ENCODE measurements at places on chromosomes 7 and 10.
A peak's percentile ranks its signal among the peaks of the same experiment; 100 is the strongest.

GRCh38 chr7:73451780-73452398 lies 18.3 kb downstream of the FZD9 start:
- no peaks in the 10 kb centered on the region for H3K27me3 ChIP-seq
- no peak for DNase-seq
- H3K36me3 ChIP-seq, result peaks cover 87% of the 10 kb centered on the region
- no peaks in the 10 kb centered on the region for H3K4me1 ChIP-seq
- H3K4me3 ChIP-seq, result no peak overlapping the region

DNA sequence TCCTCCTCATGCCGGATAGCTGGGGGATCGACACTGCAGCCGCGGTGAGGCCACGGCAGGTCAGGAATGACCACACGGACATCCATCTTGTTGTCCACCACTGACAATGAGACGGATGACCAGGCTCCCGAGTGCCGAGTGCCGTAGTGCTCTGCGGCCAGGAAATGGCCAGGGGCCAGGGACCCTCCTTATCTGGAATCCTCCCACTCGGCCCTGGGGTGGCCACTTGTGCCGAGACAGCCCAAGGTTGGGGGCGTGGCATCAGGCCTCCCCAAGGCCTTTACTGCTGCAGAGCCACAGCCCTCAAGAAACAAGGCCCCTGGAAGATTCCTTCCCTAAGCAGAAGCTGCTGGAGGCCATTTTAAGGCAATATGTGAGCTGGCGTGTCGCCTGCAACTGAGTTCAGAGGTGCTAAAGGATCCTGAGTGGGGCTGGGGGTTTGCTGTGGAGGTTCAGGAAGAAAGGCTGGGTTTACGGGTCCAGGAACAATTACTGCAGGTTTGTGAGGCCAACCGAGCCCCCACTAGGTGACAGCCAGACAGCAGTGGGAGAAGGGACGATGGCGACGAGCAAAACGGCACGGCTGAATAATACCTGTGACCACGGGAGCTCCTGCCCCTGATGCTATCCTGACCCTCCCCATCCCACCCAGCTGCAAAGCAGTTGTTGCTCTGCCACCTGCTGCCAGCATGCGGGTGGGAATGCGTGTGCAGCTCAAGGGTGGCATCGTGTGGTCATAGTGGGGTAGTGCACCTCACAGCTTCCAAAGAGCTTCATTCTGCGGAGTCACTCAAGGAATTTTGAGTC lies 31.6 kb upstream of the LEP start:
- H3K27ac ChIP-seq, result no peak overlapping the region
- H3K27me3 ChIP-seq, result peaks cover 23% of the 10 kb centered on the region
- H3K4me3 ChIP-seq, result no peak overlapping the region
- no peaks in the 10 kb centered on the region for H3K36me3 ChIP-seq
- H3K4me1 ChIP-seq, result no peaks in the 10 kb centered on the region

- no peaks in the 10 kb centered on the region for H3K36me3 ChIP-seq
- H3K4me1 ChIP-seq, result no peaks in the 10 kb centered on the region
- H3K27me3 ChIP-seq, result no peaks in the 10 kb centered on the region
- no peak overlapping the region for H3K4me3 ChIP-seq
- H3K27ac ChIP-seq, result no peak overlapping the region
These were observed 258.6 kb upstream of the NFE2L3 start for GRCh38 chr7:25893436-25893835.

DNA sequence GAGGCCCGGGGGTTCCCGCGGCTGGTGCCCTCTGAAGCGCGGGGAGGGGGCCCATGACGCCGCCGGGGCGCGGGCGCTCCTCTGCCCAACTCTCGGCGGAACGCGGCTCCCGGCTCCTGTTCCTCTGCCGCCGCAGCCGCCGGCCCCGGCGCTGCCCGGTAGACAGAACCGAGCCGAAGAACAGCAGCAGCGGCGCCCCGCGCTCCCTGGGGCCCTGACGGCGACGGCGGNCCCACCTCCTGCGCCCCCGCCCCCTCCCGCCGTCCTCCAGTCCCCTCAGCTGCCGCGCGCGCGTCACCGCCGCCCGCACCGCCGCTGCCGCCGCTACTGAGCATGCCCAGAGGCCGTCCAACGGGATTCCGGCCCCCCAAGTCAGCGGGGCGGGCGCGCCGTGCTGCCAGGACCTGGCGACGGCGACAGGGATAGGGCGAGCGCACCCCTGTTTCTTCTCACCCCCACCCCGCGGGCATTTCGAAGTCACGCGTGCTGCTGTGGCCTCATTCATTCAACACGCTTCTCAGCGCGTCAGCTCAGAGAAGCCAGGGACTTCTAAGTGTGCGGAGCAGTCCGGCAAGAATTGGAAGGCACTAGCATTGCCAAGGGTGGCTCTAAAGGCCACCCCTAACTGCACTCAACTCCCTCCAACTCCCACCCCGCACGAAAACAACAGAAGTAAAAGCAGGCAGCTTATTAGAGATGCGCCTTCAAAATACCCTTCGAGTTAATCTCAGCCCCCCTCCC lies at the start of gene IPMK:
IPMK (minus strand) TSS at position 182 of the 741 bp plus-strand sequence. CDS start 283 bp downstream, outside the sequence.
- H3K27me3 ChIP-seq, result no peaks in the 10 kb centered on the region
- peaks cover 4% of the 10 kb centered on the region for H3K4me1 ChIP-seq
- H3K27ac ChIP-seq, result peak within 1 kb of the TSS; percentile 21

- H3K27ac ChIP-seq, result no peak overlapping the region
- H3K4me1 ChIP-seq, result peaks cover 23% of the 10 kb centered on the region
- no peaks in the 10 kb centered on the region for H3K36me3 ChIP-seq
These were observed 1.8 kb upstream of the PFKFB3 start for GRCh38 chr10:6200734-6201515.

- H3K27me3 ChIP-seq, result peaks cover 24% of the 10 kb centered on the region
- no peaks in the 10 kb centered on the region for H3K36me3 ChIP-seq
- H3K4me1 ChIP-seq, result no peaks in the 10 kb centered on the region
- no peak overlapping the region for H3K27ac ChIP-seq
- no peak overlapping the region for H3K4me3 ChIP-seq
These were observed 355.3 kb upstream of the NPVF start for GRCh38 chr7:25583621-25584020.

- peak overlapping the region; percentile 80 for H3K27ac ChIP-seq
- H3K36me3 ChIP-seq, result peaks cover 21% of the 10 kb centered on the region
- H3K4me3 ChIP-seq, result no peak overlapping the region
- no peaks in the 10 kb centered on the region for H3K27me3 ChIP-seq
These were observed 7.7 kb downstream of the PON2 start for GRCh38 chr7:95427166-95427565.

DNA sequence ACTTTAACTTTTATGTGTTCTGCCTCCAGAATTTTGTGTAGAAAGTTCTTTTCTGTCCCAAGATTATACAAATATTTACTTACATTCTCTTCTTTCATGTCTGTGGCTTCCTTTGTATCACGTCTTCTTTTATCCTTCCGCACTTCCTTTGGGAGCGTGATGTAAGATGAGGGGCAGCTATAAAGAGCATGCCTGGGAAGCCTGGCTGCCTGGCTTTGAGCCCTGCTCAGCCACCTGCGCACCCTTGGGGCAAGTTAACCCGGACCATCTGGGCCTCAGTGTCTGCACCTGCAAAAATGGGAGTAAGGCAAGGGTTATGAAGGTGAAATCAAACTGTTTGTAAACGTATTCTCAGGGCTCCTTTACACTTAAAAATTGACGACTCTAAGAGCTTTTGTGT lies 25.2 kb downstream of the PALD1 start:
- no peak overlapping the region for H3K27ac ChIP-seq
- no peak overlapping the region for H3K4me3 ChIP-seq
- H3K27me3 ChIP-seq, result no peaks in the 10 kb centered on the region
- no peak for DNase-seq
- no peaks in the 10 kb centered on the region for H3K36me3 ChIP-seq
- no peaks in the 10 kb centered on the region for H3K4me1 ChIP-seq

DNA sequence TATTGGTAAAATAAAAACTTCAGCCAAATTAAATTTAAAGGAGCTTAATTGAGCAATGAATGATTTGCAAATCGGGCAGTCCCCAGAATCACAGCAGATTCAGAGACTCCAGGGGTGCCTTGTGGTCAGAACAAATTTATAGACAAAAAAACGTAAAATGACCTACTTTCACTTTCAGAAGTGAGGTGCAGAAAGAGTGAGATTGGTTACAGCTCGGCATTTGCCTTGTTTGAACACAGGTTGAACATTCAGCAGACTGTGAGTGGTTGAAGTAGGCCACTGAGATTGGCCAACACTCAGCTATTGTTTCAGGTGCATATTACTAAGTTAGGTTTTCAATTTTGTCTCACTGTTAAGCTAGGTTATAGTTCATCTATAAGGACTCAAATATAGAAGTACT lies 153.4 kb downstream of the BICC1 start:
- no peak for DNase-seq
- no peaks in the 10 kb centered on the region for H3K4me1 ChIP-seq
- no peak overlapping the region for H3K4me3 ChIP-seq
- no peaks in the 10 kb centered on the region for H3K36me3 ChIP-seq

DNA sequence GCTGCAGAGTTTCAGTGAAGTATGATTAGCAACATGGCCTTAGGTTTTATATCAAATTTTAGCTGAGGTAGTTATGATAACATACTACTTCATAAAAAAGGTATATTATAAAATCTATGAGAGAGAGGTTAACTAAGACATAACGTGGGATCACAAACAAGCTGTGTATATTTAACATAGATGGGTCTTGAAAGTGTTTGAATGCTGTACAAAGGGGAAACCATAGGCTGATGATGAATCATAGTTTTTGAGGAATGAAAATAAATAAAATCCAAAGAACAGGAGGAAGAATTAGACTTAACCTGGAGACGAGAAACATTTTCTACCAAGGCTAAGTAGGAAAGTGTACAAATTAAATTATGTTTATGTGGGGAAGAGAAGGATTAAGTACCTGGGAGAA lies 119.0 kb downstream of the GNAI1 start:
- no peaks in the 10 kb centered on the region for H3K4me1 ChIP-seq
- no peak for DNase-seq
- no peak overlapping the region for H3K4me3 ChIP-seq
- no peaks in the 10 kb centered on the region for H3K27me3 ChIP-seq

- H3K27ac ChIP-seq, result no peak overlapping the region
- peaks cover 4% of the 10 kb centered on the region for H3K27me3 ChIP-seq
- H3K36me3 ChIP-seq, result no peaks in the 10 kb centered on the region
- H3K4me3 ChIP-seq, result no peak overlapping the region
- peak; percentile 92 for DNase-seq
These were observed 7.2 kb upstream of the ADAM22 start for GRCh38 chr7:87926581-87927461.

DNA sequence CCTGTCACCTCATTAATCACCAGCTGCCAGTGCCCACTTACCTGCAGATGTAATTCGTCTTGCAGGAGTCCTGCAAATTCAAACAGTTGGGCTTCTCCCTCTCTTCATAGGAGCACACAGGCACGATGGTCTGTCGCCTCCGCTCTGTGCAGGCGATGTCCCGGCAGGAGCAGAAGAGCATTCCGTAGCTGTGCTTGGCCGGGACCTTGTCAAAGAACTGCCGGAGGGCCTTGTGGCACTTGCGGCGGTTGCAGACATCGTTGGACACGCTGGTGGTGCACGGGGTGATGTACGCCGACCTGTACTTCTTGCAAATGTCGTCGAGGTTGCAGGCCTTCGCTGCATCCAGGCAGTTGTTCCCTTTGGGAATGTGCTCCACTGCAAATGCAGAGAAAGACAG lies 147.8 kb downstream of the GFRA1 start:
- H3K27me3 ChIP-seq, result no peaks in the 10 kb centered on the region
- no peaks in the 10 kb centered on the region for H3K36me3 ChIP-seq
- H3K4me1 ChIP-seq, result no peaks in the 10 kb centered on the region
- no peak overlapping the region for H3K27ac ChIP-seq

DNA sequence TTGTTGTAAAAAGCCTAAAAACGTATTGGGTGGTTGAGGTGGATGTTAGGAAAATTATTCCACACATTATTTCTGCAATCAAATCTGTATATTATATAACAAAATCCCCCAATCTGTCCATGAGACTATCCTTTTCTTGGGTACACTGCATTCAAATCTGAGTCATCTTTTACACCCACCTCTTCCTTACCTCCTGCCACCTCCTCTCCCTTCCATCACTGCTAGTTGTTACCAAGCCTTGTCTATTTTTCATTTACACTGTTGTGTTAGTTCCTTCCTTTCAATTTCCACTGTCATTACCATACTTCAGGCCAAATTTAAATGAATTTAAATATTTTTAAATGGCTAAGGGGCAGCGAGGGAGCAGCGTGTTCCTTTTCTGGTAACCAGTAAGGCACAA lies 83.3 kb downstream of the ITGA8 start:
- no peaks in the 10 kb centered on the region for H3K36me3 ChIP-seq
- peaks cover 63% of the 10 kb centered on the region for H3K27me3 ChIP-seq
- DNase-seq, result no peak
- H3K4me3 ChIP-seq, result no peak overlapping the region

- no peak overlapping the region for H3K27ac ChIP-seq
- H3K27me3 ChIP-seq, result peaks cover 2% of the 10 kb centered on the region
- H3K4me3 ChIP-seq, result no peak overlapping the region
- no peaks in the 10 kb centered on the region for H3K36me3 ChIP-seq
- H3K4me1 ChIP-seq, result no peaks in the 10 kb centered on the region
- no peak for DNase-seq
These were observed 29.3 kb downstream of the ADRA2A start for GRCh38 chr10:111106081-111106480.

DNA sequence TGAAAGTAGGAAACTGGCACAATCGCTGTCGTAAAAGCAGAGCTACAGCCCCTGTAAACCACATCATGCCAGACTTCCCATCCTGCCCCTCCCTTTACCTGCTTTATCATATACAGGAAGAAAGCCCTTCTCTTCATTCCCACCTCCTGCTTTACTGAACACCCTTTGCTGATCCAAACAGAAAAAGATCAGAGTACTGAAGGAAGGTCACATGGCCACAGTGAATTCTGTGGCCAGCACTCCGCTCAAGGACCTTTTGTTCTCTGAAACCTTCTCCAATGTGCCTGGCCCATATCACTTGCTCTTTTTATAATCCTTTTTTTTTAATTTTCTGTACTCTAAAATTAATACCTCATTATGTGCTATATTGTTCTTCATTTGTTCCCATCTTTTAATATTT lies 108.8 kb upstream of the LRGUK start:
- H3K27ac ChIP-seq, result no peak overlapping the region
- no peaks in the 10 kb centered on the region for H3K27me3 ChIP-seq
- H3K4me3 ChIP-seq, result no peak overlapping the region
- no peaks in the 10 kb centered on the region for H3K36me3 ChIP-seq
- peaks cover 3% of the 10 kb centered on the region for H3K4me1 ChIP-seq
- no peak for DNase-seq

DNA sequence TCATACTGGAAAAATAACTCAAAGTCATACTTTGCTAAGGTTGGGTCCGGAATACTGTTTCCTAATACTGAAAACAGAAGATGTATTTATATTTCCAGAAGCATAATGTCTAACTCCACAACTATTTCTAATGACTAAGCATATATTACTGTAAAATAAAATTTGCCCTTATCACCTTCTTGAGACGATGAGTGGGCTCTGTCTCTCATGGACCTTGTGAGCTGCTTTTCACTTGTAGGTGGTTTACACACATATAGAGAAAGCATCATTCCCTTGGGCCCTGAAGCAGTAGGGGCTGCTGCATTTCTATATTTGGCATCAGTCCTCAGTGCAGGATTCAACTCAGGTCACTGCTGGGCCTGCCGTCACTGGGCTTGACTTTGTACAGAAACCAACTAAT lies 10.7 kb upstream of the FAM13C start:
- peaks cover 4% of the 10 kb centered on the region for H3K4me1 ChIP-seq
- H3K27ac ChIP-seq, result no peak overlapping the region
- DNase-seq, result no peak
- no peaks in the 10 kb centered on the region for H3K36me3 ChIP-seq
- no peaks in the 10 kb centered on the region for H3K27me3 ChIP-seq

GRCh38 chr7:130297628-130298543 lies 4.9 kb downstream of the CPA4 start:
- peak overlapping the region; percentile 95 for H3K27ac ChIP-seq
- no peak for DNase-seq
- H3K27me3 ChIP-seq, result no peaks in the 10 kb centered on the region
- H3K36me3 ChIP-seq, result no peaks in the 10 kb centered on the region
- no peaks in the 10 kb centered on the region for H3K4me1 ChIP-seq
